Activated CD8-positive, alpha-beta memory T cell treated with anti-CD3 and anti-CD28 coated beads for 48 hours (primary cell): ENCODE measurements at places on chromosomes 7 and 10.
A peak's percentile ranks its signal among the peaks of the same experiment; 100 is the strongest.

DNA sequence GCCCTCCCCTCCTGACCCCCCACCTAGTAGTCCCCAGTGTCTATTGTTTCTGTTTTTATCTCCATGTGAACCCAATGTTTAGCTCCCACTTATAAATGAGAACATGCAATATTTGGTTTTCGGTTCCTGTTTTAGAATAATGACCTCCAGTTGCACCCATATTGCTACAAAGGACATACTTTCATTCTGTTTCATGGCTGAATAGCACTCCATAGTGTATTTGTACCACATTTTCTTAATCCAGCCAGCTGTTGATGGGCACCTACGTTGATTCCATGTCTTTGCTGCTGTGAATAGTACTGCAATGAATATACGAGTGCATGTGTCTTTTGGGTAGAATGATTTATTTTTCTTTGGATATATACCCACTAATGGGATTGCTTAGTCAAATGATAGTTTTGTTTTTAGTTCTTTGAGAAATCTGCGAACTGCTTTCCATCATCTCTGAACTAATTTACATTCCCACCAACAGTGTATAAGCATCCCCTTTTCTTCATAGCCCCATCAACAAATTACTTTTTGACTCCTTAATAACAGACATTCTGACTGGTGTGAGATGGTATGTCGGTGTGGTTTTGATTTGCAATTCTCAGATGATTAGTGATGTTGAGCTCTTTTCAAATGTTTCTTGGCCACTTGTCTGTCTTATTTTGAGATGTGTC is 128.4 kb upstream of the PHYHIPL start:
- DNase-seq, result no peak

- no peak for DNase-seq
These were observed 9.4 kb downstream of the ELFN1 start for GRCh38 chr7:1679326-1679965.

GRCh38 chr10:85548034-85548433 is 818.6 kb downstream of the GRID1 start:
- no peak for DNase-seq

DNA sequence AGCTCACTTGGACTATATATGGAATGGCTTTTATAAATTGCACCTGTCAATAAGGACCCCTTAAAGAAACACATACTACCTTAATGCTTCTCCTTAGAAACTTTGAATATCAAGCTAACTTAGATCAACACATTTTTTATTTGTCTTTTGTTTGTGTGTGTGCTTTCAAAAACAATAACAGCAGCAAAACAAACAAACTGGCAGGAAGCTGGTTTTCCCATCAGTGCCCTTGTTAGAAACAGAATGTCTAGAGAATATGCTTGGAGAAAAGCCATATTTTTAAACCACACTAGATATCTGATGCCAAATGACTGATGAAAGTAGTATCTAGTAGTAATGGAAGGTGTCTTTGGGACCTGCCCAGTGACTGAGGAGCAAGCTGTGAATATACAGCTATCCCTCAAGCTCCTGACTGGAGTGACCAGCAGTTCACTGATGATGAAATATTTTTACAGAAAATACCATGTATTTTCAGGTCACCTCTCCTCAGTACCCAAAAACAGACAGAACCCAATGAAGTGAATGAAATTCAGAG is 1.0 kb downstream of the PDE1C start:
- no peak for DNase-seq

DNA sequence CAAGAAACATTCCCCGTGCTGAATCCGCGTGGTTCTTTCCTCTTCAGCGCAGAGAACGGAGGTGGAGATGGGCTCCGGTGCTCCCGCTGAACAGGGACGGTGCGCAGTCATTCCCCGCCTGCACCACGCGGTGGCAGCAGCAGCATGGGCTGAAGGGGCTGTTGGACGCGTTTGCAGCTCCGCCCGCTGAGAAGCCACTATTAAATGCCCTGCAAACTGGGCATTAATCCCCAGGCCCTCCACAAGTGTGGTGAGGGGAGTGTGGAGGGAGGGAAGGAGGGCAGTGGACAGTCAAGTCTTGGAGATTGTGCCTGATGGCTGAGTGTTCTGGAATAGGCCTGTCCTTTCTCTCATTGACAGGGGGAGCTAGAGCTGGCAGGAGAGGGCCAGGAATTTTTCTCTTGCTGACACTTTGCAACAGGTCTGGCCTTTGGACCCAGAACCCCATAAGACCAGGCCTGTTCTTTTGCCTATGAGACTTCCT is 240.2 kb upstream of the INHBA start:
- peak; percentile 49 for DNase-seq

DNA sequence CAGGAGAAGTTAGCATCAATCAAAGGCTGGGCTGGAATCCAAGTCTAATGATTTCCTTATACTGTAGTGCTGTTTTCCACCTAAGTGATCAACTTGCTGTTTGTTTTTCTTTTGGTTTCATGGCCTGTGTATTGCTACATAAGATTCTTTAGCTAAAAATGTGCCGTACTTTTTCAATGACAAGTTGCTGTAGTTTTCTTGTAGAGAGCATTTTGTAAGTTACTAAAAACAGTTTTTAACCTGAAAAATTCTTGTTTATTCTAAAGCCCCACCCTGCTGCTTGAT is 1.3 kb downstream of the HELLS start:
- DNase-seq, result no peak

DNA sequence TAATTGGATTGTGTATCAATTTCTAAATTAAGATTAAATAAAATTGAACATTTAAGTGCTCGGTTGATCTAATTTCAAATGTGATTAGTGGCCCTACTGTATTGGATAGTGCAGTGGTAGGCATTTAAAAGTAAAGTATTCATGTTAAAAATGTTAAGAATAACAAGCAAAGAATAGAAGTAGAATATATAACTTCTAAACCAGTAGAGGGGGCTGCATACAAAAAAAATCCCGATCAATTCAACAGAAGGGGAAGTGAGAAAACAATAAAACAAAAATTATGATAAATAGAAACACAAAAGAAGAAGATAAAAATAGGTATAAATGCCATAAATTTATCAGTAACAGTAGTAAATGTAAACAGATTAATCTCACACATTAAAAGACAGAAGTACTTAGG is 24.9 kb upstream of the WDFY4 start:
- DNase-seq, result no peak

DNA sequence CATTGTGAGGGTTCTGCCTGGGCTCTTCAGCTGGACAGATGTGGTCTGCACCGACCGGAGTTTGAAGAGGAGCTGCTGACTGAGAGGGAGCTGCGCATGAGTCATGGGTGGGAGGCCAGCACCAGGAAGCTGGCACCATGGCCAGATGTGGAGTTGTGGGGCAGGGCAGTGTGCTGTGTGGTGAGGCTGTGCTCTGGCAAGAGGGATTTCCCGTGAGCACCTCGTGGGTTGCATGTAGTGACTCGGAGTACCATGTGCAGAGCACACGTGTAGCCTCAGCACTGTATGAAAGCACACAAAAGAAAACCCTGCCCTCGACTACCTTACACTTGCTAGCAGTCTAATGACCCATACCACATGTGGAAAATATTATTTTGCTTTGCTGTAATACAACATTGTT is 103.4 kb downstream of the WNT2 start:
- no peak for DNase-seq

GRCh38 chr10:96873756-96874467 is 41.8 kb downstream of the LCOR start:
- no peak for DNase-seq

GRCh38 chr7:79984210-79984609 is 150.4 kb upstream of the GNAI1 start:
- no peak for DNase-seq

GRCh38 chr10:116457488-116457887 is 29.8 kb downstream of the PNLIPRP3 start:
- DNase-seq, result no peak

DNA sequence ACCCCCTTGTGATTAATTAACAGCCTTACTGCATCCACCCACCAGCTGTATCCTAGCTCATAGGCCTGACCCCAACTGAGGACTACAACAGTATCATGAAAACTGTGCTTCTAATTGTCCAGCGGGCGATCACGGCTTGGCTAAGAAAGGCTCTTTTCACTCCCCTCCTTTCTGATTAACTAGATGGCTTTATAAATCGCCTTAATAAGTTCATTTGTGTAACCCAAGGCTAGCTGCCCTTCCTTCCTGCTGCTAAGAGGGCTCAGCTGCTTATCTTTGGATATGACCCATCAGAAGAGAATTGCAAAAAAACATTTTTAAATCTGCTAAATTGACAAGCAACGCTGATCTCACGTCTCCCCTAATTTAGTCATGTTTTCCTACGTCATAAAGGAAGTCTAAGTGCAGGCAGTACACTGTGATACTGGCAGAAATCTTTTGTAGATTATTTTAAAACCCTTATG is 163.0 kb upstream of the LAMB4 start:
- no peak for DNase-seq

GRCh38 chr10:24912215-24912614 is 40.2 kb downstream of the PRTFDC1 start:
- no peak for DNase-seq

- DNase-seq, result no peak
These were observed 8.2 kb downstream of the AGFG2 start for GRCh38 chr7:100546926-100547800.

DNA sequence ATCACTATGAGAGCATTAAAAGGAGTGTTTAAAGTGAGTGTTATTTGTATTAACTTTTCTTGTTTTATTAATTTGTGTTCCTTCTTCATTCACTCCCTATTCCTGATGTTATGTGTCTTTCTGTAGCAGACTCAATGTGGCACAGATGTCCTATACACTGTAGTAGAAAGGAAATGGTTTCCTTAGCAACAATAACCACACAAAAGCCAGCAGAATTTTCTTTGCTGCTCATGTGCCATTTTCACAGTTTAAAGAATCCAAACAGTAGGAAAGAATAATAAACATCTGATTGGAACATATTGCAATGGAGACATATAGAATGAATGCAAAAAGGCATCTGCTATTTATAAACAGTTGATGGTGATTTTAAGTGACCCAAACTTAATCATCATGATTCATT is 763.6 kb downstream of the PHTF2 start:
- no peak for DNase-seq

DNA sequence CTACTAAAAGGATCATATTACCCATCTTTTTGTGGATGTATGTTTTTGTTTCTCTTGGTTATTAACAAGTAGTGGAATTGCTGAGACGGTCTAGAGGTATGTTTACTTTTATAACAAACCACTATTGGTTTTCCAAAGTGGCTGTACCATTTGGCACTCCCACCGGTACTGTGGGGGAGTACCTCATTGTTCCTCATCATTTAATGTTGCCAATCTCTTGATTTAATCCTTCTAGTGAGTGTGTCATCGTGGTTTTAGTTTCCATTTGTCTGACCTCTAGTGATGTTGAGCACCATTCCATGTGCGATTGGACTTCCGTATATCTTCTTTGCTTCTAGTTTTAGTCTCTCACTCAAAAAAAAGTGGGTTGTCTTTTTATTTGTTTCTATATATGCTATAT is 50.4 kb downstream of the RBM33 start:
- no peak for DNase-seq

DNA sequence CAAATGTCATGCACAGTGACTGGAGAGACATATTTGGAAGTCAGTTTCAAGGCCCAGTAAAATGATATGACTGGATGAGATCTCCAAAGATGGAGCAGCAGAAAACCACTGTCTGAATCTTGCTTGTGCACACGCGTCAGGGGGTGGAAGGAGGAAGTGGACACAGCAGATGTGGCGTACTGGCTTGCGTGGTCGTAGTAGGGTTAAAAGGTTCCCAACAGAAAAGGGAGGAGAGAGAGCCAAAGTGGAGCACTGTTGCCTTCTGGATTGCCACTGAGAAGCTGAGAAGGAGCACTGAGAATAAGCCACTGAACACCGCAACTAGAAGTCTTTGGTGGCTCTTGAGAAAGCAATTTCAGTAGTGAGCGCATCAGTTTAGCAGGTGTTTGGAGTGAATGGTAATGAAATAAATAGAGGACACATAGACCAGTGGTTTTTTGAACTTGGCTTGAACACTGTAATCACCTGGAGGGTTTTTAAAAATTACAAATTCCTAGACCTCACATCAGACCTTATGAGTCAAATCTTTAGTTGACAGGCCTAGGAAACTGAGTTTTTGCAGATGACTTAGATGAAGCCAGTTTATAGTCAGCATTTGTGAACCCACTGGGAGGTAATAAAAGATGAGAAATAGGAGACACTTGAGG is 227.3 kb downstream of the PTEN start:
- no peak for DNase-seq

- no peak for DNase-seq
These were observed 621 bp upstream of the FAM133B start for GRCh38 chr7:92590711-92591310.

- DNase-seq, result no peak
These were observed 22.2 kb downstream of the MGAM2 start for GRCh38 chr7:142133731-142134148.

DNA sequence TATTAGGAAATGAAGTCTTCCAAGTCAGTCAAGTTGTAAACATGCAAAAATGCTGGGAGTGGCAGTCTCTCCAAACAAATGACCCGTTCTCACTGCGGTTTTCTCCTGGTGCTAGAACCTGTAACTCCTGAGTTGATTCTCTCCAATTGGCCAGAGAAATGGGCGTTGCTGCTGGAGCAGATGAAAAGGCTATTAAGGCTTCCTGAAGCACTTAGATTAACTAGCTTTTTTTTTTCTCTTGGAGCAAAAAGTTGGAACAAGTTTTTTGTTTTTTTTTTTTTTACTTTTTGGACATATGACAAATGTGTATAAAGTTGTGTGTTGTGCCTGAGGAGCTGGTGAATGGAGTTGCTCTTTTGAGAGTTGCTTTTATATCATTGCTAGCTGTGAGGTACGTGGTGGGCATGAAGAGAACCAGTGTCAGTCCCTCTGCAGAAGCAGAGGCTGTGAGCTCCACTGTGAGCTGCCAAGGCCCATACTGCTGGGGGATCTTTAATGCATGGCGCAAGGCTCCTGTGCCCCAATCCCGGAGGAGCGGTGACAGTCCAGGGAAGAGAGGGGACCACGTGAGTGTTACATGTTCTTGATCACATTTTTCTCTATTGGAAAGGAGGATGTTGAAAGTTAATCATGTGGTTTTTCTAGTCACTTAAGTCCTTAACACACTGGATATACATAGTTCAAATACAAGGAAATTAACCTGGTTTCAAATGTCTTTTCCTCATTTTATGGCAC is 393.6 kb upstream of the GALNT17 start:
- DNase-seq, result no peak

DNA sequence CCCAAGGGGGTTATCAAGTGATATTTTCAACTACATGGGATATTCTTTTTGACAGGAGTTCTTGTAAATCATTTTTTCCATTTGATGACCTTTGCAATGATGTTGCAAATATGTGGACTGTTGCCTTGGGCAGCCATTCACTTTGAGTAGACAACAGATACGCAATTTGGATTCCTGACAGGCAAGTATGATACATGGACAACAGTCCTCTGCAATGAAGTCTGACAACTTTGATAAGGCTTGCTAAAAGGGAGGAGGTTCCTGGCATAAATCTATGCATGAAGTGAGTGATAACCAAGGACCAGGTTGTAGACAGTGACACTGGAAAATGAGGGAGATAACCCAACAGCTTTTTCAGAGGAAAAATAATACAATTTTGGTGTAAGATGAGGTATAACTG is 17.7 kb downstream of the LRRD1 start:
- no peak for DNase-seq
